ENCODE measurements at places on chromosomes 6 and 20.

GRCh38 chr20:4439461-4439860 is 282.2 kb upstream of the PRND start:
- no peak for DNase-seq

GRCh38 chr6:34600101-34600500 is 44.0 kb upstream of the SPDEF start:
- no peak for DNase-seq

DNA sequence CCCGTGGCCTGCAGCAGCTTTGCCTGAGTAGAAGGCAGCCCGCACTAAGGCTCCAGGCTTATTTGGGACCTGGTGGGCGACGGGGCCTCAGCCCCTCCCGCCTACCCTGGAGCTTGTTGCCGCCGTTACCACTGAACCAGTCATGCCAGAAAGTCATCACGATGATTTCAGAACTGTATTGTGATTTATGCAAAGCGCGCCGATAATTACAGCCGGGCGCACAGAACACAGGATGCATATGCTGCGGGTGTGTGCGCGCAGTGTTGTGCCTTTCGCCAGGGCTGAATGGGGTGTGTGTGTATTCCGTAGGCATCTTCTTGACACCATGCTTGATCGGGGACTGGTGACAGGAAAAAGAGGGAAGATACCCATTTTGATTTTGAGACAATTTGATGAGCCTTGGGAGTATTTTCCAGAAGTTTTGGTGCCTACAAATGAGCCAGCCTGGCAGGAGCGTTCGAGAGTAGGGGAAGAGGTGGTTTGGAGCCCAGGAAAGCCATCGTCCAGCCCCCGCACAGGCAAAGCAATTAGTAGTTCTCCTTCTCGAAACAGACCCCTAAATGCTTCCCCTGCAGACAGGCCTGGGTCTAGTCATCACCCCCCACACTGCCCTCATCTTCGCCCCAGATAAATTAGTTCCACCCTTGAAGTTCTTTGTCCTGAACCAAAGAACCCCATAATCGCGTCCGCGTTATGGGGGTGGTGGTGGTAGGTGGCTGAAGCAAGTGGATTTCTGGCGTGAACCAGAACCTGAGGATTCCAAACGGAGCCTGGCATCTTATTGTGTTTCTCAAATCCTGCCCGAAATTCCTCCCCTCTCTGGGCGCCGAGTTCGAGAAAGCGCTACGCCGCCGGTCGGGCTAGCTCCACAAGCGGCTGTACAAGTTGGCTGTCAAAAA is 1.9 kb upstream of the NR2E1 start:
- DNase-seq: no peak

GRCh38 chr6:137581019-137581707 is 87.0 kb upstream of the OLIG3 start:
- DNase-seq: no peak
